ENCODE measurements at places on chromosomes 4 and X.

DNA sequence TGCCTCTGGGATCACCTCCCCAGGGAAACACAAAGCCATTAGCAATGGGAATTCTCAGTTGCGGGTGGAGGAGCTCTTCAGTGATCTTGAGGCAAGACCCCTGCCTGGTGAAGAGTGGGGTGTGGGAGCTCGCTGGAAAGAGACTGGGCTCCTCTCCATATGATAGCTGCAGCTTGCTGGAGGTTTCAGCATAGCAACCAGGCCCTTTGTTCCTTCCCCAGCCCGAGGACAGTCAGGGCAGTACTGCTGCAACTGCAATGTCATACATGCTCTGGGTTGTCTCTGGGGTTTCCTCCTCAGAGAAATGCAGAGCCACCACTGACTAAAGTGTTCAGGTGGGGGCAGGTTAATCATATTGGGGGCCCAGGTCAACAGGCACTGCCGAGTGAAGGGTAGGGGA, 81.3 kb downstream of the ARHGAP24 start:
- no peak for DNase-seq

DNA sequence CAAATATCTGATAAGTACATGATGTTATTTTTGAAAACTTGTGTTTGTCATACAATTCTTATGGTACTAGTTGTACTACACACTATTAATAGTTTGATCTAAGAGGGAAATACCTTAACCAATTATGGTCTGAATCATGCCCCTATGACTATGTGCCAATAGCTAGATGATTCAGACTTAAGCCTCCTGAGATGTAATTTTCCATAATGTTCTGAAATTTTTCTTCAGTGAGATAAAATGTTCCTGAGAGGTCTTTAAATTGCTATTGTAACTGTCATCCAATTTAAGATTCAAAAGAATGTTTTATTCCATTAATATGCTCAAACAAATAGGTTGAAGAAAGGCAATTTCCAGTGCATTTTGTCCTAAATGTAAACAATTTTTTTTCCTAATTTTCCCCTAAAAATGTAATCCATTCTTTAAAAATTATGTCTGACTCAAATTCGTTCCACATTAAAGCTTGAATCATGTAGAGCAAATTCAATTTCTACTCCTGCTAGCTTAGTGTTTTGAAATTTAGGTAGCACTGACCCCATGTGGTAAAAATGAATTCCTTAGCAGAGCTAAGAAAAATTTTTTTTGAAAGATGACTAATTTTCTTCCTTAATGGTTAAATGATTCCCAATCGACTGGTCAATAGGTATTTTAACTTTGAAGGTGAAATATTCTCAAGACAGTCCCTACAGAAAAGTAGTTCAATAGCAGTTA, 49.1 kb downstream of the APOOL start:
- peak; percentile 79 for DNase-seq

GRCh38 chr4:83558059-83558653, 22.2 kb downstream of the GPAT3 start:
- DNase-seq: no peak

DNA sequence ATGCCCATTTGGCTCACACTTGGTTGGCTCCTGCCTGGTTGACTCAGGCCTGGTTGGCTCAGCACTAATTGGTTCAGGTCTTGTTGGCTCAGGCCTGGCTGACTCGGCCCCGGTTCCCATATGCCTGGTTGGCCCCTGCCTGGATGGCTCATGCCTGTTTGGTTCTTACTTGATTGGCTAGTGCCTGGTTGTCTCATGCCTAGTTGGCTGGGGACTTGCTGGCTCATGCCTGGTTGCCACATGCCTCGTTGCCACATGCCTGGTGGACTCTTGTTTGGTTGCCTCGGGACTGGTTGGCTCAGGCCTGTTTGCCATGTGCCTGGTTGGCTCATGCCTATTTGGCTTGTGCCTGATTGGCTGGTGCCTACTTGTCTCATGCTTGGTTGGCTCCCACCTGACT, 103.7 kb downstream of the APOOL start:
- DNase-seq: no peak

DNA sequence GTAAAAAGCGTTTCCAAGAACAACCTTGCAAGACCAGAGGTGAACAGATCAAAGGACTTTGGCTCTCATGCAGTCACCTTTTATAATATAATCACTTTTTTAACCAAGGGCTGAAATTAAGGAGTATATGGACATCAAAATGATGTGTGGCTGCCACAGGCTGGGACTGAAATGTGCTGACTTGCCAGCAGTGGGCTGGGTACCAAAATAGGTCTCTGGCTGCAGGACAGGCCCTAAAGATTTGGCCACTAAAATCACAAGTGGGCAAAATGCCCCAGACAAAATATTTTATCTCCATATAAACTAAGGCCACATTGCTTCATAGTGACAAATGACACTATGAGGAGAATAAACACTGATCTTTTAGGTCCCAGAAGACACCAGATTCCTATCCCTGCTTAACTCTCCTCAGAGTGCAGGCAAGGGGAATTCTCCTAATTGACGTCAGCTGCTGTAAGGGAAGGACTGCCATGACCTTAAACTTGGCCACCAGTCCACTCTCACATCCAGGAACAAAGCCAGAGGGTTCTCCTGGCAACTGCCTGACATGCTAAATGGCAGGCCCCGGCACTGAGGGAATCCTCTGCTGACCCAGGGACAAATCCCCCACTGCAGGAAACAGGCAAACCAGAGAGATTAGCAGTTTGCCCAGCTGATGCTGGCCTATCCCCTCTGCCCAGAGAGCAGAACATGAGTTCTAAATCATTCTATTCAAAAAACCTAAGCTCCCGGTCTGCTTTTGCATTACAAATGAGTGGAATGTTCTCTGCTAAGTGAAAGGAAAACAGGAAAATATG, 155.8 kb downstream of the PPP3CA start:
- no peak for DNase-seq

DNA sequence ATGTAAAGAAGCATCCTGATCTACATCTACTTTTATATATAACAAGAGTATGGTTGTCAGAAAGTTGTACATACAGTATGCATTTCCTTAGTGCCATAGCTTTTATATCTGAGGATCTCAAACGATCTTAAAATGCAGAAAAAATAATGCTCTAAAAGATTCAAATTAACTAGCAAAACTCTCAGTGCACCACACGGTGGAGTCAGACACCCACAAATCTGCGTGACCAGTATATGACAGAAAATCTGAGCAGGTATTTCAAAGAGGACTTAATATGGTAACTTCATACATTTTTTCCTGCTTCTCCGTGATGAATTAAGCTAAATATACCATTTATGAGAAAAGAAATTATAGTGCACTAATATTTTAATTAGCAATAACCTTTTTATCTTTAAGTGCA, 803.0 kb downstream of the DMD start:
- peak; percentile 11 for DNase-seq

DNA sequence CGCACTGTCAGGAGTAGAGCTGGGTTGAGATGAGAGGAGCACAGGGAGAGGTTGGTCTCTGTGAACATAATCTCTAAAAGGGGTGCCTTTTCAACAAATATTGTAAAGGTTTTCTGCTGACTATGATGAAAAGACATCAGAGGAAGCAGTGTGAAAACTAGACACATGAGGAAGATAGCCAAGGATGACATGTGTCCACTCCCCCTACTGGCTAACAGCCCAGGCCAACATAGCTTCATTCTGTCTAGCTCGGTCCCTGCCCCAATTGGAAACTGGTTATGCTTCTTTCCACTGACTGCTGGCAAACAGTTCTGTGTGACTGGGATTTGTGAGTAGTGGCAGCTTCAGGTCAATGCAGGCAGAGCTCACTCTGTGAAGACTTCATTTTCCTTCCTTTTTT, 115.4 kb upstream of the ESX1 start:
- DNase-seq: peak; percentile 37

- DNase-seq: no peak
Measured at GRCh38 chr4:47915378-47915777, 995 bp upstream of the NFXL1 start.

GRCh38 chr4:168408620-168409019, 71.7 kb downstream of the DDX60L start:
- DNase-seq: peak; percentile 91

DNA sequence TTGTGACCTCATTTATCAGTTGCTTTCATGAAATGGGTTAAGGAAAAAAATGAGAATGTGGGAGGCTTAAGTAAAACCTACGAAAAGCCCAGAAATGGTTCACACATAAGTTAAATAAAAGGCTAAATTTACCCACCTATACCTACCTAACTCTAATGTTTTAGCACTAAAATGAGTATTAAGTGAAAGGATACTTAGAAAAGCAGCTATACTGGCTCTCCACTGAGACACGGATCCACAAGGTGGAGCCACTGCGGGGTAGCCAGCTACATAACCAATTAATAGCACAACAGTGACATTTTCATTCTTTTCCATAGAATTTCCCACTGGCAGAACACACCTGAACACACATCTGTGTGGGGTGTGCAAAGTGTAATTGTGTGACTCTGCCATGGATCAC, 101.9 kb downstream of the MAML3 start:
- peak; percentile 54 for DNase-seq

DNA sequence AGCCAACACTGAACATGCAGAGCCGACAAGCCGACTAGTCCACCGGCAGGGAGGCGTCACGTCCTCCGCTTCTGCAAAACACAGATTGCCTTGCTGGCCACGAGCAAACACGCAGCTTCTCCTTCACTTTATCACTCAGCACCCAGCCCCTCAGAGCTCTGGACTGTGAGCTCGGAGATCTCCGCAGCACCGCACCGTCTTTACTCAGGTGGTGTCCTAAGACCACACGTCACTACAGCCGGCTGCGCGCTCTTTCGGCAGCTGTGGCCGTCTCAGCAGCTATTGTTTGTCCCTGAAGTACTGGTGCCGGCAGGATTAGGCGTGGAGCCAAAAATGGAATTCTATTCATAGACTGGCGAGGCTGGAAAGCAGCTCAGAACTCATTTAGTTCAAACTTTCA, 72.0 kb downstream of the FAT1 start:
- DNase-seq: no peak

DNA sequence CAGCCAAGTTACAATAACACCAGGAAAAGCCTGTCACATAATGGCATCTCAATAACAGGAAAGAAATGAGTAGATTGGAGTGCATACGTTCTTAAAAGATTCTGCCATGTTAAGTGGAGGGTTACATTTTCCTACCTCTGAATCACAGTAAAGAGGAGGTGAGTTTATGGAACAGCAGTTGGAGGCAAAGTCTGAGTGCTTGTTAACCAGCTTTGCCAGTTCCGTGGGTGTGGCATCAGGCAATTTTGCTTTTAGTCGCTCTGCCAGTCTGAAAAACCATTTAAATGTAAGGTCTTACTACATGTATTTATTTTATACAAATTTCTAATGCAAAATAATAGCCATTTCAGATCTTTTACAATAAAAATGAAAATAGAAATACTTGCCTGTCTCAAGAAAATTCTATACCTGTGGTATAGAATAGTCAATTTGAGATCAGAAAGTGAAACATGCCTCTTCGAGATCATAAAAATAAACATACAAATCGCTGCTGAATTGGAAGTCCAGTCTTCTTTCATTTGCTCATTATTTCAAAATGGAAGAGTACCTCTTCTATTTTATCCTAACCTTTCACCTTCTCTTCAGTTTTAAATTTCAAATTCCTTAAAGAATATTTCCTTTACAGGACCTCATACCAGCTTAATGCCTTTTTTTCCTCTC, 31.4 kb downstream of the GC start:
- DNase-seq: peak; percentile 16

- no peak for DNase-seq
Measured at GRCh38 chr4:174107746-174108354, 175.6 kb downstream of the FBXO8 start.

- no peak for DNase-seq
Measured at GRCh38 chrX:43850629-43851028, 31.6 kb downstream of the MAOB start.

- DNase-seq: peak; percentile 19
Measured at GRCh38 chr4:185211035-185211434, 1.6 kb downstream of the SNX25 start.

GRCh38 chrX:13658602-13659001, 5.7 kb downstream of the TCEANC start:
- DNase-seq: peak; percentile 64

All from ELR (cell line).